NCI-H526 (cell line): ENCODE measurements at places on chromosomes 16 and 17.

- no peak for DNase-seq
Observed at GRCh38 chr16:70804734-70805169, 3.8 kb upstream of the VAC14 start.

- no peak for DNase-seq
Observed at GRCh38 chr16:87057211-87057881, 259.8 kb downstream of the C16orf95 start.

DNA sequence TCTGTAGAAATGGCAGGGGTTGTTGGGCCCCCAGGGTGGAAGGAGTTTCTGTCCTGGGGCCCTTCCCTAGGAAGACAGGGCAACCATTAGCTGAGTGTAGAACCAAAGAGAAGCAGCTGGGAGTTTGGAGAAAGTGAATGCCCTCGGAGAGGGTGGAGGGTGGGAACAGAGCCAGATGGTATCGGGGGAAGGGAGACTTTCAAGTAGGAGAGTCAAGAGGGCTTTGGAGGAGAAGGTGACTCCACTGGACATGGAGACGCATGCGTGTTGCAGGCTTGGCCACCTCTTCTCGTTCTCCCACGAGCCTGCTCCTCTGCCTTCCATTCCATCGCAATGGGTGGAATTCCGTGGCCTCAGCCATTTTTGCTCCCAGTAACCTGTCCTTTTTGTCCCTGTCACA lies 19.4 kb downstream of the SLC47A1 start:
- DNase-seq, result no peak

GRCh38 chr16:9092282-9092977 lies 986 bp downstream of the HAPSTR1 start:
- DNase-seq, result peak; percentile 65

- DNase-seq, result no peak
Observed at GRCh38 chr17:57677301-57677700, 67.8 kb downstream of the CCDC182 start.

- DNase-seq, result peak; percentile 88
Observed at GRCh38 chr17:28744972-28745785, 1.4 kb downstream of the TRAF4 start.

GRCh38 chr16:29850998-29851397 lies 12.0 kb downstream of the CDIPT start:
- no peak for DNase-seq

DNA sequence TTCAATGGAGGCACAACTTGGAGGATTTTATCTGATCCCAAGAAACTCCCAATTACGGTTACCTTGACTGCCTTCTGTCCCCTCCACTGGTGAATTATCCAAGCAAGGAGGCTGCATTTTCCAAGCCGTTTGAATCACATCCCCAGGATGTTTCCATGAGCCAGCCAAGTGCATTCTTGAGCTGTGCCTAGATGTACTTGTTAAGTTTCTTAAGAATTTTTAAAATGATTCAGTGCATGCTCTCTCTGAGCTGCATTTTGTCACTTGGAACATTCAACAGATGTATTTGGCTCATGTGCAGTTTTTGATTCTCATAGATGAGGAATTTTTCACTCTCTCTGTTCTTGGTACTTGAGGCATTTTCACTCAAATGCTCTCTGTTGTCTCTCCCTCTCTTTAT lies 202.6 kb upstream of the MYOCD start:
- DNase-seq, result no peak

DNA sequence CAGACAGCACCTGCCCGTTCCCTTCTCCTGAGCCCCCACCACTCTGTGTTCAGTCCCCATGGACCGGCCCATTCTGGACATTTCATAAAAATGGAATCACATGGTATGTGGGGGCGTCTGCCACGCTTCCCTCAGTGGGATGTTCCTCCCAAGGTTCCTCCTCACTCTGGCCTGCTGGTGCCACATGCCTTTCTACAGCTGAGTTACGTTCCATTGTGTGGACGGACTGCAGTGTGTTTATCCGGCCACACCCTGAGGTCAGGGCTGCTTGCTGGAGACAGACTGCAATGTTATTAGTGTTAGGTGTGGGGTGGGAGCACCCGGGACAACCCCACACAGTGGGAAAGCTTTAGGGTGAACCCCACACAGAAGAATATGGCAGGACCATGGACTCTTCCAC lies 5.9 kb upstream of the AATK start:
- DNase-seq, result no peak

GRCh38 chr16:28082624-28083023 lies 19.1 kb upstream of the GSG1L start:
- no peak for DNase-seq
